ENCODE measurements at places on chromosomes 2 and 18. TPM values are rescaled to one million over a fixed set of nuclear protein-coding genes. Genes with fewer than 3 reads are reported as not detected.

GRCh38 chr2:21910832-21911507, 787.2 kb downstream of the TDRD15 start:
- H3K36me3 ChIP-seq, result no peaks in the 10 kb centered on the region
- no peak overlapping the region for H3K4me3 ChIP-seq
- no peaks in the 10 kb centered on the region for H3K27me3 ChIP-seq

DNA sequence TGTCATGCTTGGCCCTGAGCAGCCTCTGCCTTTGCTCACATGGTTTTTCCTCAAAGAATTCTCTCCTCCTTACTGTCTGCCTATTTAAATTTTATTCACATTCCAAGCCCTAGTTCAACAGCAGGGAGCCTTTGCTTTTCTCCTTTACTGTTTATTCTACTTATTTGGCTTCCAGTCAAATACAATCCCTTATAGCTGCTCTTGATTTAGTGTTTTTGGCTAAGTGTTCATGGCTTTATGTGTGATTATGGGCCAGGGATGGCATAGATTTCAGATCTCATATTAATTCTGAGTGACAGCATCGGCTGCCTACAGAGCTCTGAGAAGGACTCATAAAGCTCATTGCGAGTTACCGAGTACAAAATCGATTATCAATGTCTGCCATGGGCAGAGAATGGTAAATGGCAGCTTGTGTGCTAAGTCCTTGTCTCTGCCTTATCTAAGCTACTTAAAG, 106.7 kb downstream of the METTL8 start:
- peaks cover 16% of the 10 kb centered on the region for H3K4me1 ChIP-seq
- no peak for DNase-seq
- H3K36me3 ChIP-seq, result peaks cover 11% of the 10 kb centered on the region
- no peak overlapping the region for H3K4me3 ChIP-seq

DNA sequence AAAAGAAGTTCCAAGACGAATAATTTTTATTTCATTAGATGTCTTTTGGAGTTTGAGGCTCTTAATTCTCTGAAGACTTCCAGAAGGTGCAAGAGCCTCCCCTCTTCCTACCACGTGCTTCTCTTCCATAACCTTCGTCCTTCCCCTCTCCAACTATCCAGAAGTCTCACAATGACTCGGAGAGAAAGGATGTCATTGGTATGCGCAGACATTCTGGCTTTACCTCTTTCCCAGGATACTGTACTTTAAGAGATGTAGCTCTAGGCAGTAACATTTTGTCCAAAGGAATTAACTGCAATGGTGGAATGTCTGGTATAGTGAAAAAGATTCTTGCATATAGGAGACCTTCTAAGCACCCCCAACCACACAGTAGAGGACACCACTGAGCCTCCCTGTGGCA, 249.0 kb upstream of the OSR1 start:
- H3K36me3 ChIP-seq, result no peaks in the 10 kb centered on the region
- H3K4me3 ChIP-seq, result no peak overlapping the region
- H3K27ac ChIP-seq, result no peak overlapping the region
- no peaks in the 10 kb centered on the region for H3K4me1 ChIP-seq

- H3K36me3 ChIP-seq, result no peaks in the 10 kb centered on the region
- no peaks in the 10 kb centered on the region for H3K4me1 ChIP-seq
- no peak for DNase-seq
- no peak overlapping the region for H3K27ac ChIP-seq
Measured at GRCh38 chr2:114609801-114610200, 167.4 kb downstream of the DPP10 start.

DNA sequence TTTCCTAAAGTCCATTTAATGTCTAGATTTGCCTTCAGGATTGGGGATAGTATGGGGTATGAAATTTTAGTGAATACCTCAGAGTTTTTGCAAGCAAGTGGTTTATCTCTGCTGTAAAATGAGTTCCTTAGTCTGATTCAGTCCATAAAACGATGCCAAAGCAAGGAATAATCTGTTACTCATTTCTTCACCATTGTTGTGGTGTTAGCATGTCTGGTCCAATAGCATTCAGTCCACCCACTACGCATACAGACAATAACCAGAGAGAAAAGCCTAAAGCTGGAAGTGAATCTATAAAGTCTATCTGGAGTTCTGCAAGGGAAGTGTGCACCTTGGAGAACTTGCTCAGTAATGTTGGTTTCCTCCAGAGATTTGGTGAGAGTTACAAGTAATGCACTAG, 12.9 kb upstream of the DPP4 start:
- no peaks in the 10 kb centered on the region for H3K36me3 ChIP-seq
- H3K27ac ChIP-seq, result no peak overlapping the region
- no peak overlapping the region for H3K4me3 ChIP-seq
- H3K27me3 ChIP-seq, result no peaks in the 10 kb centered on the region

ANKRD36B gene
- 9.4 TPM for total RNA-seq

DNA sequence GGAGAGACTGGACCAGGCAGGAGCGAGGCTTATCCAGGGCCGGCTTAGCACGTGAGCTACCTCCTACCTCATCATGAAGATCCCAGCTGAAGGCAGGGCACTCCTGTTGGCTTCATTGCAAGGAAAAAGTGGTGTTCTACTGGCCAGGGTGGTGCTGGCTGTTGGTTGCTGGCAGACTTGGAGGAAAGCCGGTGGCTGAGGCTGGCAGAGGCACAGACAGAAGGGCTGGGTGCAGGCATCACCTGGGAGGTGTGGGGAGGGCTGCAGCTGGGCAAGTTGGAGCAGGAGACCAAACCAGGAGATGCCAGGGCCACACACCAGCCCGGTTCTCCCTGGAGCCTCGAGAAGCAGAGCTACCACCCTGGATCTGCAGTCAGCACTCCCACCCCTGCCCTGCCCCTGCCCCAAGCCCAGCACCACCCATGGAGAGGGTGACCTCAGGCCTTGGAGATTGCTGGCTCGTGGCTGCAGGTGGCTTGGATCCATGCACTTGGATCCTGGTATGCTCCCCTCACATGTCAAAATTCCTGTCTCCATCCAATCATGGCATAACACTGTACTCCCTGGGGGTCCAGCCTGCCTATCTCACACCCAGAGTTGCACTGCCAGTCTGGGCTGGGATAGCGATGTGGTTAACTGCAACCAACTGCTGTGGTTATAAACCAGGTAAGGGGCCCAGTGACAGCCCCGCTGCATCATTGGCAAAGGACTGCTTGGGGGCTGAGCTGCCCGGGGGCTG, 49.7 kb downstream of the GLI2 start:
- no peak overlapping the region for H3K27ac ChIP-seq
- peaks cover 9% of the 10 kb centered on the region for H3K4me1 ChIP-seq
- H3K27me3 ChIP-seq, result no peaks in the 10 kb centered on the region
- H3K4me3 ChIP-seq, result no peak overlapping the region
- H3K36me3 ChIP-seq, result no peaks in the 10 kb centered on the region

DNA sequence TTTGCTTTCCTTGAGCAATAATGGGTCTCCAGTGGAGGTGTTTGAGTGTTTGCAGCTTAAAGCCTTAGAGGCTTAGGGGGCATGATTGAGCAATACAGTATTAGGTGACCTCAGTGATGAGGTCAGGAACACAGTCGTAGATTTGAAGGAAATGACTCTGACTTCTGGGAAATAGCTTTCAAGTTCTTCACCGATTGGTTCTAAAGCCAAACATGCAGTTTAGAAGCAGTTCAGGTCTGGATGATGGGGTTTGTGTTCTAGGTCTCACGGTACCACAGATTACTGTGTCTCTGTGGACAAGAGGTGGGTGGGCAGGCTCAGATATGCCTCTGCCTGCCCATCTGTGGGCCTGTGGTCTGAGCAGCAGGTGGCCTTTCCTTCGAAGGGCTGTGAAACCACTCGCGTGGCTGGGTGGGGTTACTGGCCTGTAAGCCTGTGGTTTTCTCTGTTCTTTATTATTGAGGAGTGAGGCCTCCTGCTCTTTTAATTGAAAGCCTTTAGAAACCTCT, 7.8 kb downstream of the MTHFD2 start:
- no peak overlapping the region for H3K4me3 ChIP-seq
- DNase-seq, result no peak
- peaks cover 12% of the 10 kb centered on the region for H3K4me1 ChIP-seq
- no peak overlapping the region for H3K27ac ChIP-seq

GRCh38 chr2:205882806-205883425, 200.6 kb downstream of the NRP2 start:
- no peak for DNase-seq
- peak overlapping the region; percentile 64 for H3K27ac ChIP-seq
- H3K27me3 ChIP-seq, result no peaks in the 10 kb centered on the region
- no peaks in the 10 kb centered on the region for H3K36me3 ChIP-seq

DNA sequence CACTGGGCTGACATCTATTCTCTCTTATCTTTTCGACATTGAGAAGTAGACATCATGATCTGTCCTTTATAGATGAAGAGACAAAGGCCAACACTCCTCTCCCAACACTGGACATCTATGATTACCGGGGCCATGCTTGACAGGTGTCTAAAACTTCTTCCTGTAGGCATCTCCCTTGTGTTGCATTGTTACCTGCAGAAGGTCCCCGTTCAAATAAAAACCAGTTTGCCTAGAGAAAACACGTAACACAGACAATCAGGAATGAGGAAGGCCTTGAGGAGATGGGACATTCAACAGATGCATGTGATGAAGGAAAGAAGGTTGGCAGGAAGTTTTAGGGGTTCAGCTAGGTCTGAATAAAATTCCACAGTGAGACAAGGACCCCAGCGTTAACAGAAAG, 70.8 kb upstream of the ST8SIA3 start:
- no peak for DNase-seq
- no peaks in the 10 kb centered on the region for H3K36me3 ChIP-seq
- no peak overlapping the region for H3K27ac ChIP-seq
- H3K4me3 ChIP-seq, result no peak overlapping the region
- H3K27me3 ChIP-seq, result no peaks in the 10 kb centered on the region

Data from esophagus muscularis mucosa (tissue), 4 donors.